ENCODE measurements at places on chromosomes 1 and 21.
A peak's percentile ranks its signal among the peaks of the same experiment; 100 is the strongest.

DNA sequence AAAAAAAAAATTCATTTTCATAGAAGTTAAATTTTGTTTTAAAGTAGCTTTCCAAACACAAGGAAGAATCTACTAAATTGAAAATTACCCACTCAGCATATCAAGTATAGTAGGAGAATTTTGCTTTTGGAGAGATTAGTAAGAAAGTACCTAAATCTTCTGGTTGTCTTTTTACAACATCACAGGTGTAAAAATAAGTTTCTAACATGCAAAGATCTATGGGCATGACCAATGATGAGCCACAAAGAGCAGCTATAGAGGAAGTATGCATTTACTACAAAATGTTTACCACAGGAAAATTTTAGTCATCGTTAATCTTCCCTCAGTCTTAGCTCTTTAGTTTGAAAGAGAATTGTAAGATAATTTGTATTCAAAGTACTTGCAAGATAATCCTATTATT lies 28.1 kb downstream of the ANGPTL3 start:
- DNase-seq, result no peak

DNA sequence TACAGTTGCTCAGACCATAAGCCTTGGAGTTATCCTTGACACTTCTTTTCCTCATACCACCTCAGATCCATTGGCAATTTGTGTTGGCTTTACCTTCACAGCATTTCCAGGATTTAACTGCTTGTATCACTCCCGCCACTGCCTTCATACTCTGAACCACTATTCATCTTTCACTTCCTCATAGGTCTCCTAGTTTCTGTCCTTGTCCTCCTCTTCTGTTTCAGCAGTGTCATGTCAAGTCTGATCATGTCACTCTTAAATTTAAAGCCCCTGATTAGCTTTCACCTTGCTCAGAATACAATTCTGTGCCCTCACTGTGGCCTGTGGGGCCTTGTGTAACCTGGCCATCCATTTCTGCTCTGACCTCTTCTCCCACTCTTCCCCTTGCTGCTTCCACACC lies 34.7 kb upstream of the C1orf115 start:
- no peak for DNase-seq

GRCh38 chr21:15496911-15497310 lies 232.9 kb upstream of the USP25 start:
- DNase-seq, result no peak

DNA sequence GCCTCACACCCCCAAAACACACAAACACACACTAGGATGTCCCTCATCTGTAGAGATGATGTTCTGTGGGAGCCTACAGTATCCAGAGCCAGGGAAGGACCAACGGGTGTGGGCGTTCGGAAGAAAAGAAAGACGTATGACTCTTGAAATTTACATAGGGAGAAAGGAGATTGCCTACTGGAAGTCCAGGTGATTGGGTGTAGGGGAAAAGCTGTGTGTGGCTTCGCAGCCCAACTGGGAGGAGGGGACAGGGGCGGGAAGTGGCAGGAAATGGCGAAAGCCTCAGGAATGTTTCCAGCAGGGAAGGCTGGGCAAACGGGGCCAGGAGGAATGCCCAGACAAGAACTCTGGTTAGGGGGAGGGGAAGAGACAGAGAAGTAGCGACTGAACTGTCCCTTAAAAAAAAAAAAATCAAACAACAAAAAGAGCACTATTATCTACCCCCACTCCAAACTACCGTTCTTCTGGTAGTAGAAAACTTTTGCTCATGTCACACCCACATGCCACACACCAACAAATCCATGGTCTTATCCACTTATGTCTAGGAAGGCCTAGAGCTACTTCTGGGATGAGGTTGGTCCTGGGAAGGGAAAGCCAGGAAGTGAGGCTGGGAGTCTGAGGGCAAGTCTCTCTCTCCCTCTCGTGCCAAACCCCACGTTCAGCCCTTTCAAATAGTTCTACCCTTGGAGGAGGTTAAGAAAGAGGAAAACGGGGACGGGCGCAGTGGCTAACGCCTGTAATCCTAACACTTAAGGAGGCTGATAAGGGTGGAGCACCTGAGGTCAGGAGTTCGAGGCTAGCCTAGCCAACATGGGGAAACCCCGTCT lies 1.8 kb upstream of the CKS1B start:
- no peak for DNase-seq

GRCh38 chr21:45167796-45168222 lies 93.4 kb downstream of the ADARB1 start:
- no peak for DNase-seq

DNA sequence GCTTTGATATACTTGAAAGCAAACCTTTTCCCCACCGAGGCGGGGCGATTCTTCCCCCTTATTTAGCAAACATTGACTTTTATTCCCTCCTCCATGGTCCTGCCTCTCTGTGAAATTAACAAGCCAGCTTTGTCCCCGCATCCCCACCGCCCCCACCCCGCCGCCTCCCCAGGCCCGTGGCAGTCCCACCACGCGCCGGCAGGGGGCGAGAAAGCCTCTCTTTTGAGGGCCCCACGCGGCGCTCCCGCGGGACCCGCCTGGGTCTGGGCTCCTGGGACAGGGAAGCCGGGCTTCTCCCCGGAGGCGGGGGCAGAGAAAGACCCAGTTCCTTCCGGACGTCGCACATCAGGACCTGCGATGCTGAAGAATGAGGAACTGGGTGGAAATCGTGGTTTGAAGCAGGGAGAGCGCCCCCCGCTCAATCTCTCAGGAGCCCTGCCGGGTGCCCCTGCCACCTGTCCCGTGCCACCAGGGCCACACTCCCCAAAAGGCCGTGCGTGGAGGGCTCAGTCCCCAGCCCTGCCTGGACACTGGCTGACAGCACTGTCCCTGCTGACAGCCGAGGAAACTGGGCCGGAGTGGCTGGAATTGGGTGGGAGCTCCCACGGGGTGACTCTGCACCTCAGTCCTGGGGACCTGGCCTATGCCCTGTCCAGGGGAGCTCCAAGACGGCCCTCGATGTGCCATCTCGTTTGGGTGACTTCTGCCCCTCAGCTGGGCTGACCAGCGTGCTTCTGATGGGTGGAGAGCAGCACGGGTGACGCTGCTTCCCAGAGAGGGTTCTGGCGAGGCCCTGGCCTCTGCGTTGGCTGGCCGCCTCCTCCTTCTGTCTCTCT lies 8.6 kb upstream of the ACTRT2 start:
- peak; percentile 55 for DNase-seq

- DNase-seq, result no peak
These were observed 178.8 kb downstream of the SYT2 start for GRCh38 chr1:202531472-202531811.

DNA sequence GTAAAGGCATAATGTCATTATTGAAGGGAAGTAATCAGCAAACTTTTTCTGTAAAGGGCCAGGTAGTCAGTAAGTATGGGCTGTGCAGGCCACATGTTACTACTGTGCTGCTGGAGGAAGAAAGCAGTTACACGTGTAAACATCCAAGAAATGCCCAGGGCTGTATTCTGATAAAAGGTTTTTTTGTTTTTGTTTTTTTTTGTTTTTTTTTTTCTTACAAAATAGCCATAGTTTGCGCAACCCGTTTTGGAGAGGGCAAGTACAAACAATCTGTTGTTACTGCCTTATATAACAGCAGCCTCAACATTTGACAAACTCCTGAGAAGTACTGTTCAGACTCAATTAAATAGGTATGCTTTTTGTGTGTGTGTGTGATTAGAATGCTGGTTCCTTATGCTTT lies 26.7 kb upstream of the MTMR11 start:
- DNase-seq, result no peak

- DNase-seq, result no peak
These were observed 5.3 kb upstream of the HSPA13 start for GRCh38 chr21:14388282-14388681.

- no peak for DNase-seq
These were observed 5.3 kb downstream of the TRIM45 start for GRCh38 chr1:117116090-117116783.

GRCh38 chr21:17613242-17613676 lies 558 bp upstream of the BTG3 start:
- DNase-seq, result no peak

- no peak for DNase-seq
These were observed 16.3 kb upstream of the PIGC start for GRCh38 chr1:172460177-172460576.

DNA sequence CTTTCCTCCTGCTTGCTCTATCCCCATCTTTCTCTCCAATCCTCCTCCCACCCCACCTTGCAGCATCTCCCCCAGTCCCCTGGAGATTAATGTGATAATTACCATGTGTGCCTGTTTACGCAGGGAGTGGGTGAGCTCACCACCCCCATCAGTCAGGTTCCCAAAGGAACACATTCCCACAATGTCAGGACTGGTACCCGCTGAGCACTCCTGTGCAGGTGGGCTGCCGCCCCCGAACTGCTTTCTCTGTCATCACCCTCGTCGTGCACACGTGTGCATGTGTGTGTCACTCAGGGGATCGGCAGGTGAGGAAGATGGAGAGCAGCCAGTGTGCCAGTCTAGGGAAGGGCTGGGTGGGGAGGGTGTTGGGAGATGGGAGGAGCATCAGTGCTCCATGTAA lies 163.4 kb downstream of the CACNA1E start:
- no peak for DNase-seq

DNA sequence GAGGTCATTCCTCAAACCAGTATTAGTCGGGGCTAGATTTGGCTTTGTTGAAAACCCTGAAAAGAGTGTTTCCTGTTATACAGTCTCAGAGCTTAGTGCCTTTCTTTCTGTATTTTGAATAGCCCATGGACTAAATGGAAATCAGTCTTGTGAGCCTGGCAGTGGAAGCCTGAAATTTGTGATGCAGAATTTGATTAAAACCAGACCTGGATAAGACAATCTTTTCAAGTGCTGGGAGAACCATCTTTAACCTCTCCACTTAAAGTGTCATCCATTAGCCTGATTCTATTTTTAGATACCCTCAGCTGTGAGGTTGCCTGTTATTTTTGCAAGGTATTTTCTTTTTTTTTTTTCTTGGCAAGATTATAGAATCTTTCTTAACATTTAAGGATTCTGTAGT lies 19.5 kb downstream of the ACTN2 start:
- no peak for DNase-seq

- DNase-seq, result no peak
These were observed 413.0 kb upstream of the ESRRG start for GRCh38 chr1:217135987-217136894.

GRCh38 chr21:36820176-36821031 lies 121.5 kb downstream of the SIM2 start:
- DNase-seq, result no peak

- DNase-seq, result no peak
These were observed 154.3 kb downstream of the PDE4B start for GRCh38 chr1:65946960-65947359.

DNA sequence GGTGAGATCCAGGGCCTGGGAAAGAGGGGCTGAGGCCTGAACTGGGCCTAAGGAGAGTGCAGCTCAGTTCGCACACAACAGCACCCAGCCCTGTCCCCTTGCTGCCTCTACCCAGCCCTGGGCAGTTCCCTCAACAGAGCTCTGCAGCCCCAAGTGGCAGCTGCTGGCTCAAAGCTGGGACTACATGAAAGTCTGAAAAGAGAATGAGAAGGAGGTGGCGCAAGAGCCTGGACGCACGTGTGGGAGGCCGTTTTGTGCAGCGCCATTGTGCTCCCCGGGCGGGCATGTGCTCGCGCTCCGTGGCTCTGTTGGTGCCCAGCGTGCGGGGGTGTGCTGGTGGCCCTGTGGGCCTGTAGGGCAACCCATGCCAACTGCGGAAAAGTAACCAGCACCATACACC lies 10.3 kb downstream of the GPR37L1 start:
- DNase-seq, result peak; percentile 76

DNA sequence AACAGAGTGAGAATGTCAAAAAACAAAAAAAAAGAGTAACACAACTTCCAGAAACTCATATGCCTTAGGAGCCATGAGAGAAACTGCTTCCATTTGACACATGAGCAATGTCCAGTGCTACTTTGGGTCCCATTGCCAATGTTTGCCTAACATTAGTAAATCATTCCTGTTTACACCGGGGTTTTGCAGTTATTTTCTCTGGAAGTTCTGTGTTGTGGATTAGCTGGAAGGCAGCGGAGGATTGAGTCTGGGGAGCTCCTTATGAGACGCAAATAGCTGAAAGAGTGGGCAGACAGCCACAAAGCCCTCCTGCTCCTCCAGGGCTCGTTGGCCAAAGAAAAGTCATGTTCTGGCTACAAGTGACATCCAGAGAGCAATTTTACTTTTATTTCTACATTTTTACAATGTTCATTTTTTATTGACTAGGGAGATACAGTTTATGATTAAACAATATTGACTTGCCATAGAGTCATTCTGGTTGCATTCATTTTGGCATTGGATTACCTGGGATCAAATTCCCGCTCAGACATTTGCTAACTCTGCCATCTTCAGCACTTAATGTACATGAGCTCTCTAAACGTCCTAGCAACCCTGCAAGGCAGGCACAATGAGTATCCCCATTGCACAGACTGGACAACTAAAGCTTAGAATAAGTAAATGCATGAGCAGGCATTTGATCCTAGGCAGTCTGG lies 66.4 kb upstream of the GALNT2 start:
- DNase-seq, result no peak
